NCI-H748 treated with DMSO at 0.1 percent for 48 hours (cell line): ENCODE measurements at places on chromosomes 5 and 9.

DNA sequence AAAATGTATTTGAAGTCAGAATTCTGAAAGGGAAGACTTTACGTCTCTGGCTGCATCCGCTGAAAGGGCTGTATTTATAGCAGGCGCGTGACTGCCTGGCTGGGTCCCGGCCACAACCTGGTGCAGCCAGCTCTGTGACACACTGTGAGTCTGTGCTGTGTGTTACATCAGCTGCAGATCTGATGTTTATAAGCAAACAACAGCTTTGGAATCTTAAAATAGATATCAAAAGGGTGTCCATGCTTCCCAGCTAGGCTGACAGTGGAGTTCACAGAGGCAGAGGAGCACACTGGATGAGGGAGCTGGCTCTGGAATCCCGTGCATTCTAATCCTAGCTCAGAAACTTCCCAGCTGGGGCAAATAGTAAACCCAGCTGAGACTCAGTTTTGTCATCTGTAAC lies 433.4 kb upstream of the BRINP1 start:
- DNase-seq: no peak

DNA sequence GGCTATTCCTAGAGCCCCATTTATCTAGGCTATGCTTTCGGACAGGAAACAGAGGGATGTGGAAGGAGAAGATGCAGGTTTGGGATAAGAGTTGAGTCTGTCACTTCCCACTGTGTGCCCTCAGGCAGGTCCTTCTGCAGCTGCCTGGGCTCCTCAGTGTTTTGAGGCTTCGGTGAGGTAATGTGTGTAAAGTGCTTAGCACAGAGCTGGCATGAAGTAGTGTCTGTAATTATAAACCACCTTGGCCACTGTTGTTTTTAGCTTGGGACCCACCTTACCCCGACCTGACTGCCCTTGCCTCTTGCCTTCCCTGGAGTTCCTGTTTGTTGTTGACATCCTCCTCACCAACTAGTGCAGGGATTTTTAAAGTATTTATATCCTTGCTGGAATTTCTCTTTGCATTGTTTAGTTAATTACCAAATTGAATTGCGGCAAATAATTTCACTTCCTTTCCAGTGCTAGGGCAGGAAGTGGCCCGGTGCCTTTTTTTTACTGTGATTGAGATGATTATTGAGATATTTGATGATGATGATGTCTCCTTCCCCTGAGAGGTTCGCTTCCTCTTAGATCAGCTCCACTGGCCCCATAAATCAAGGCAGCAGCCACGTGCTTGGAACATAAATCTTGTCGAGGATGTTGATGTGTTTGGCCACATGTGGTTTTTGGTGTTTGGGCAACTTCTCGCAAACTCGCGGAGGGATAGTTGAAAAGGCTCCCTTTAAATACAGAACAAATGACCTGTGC lies 38.3 kb upstream of the DAB2IP start:
- no peak for DNase-seq

GRCh38 chr9:116566677-116567488 lies 120.2 kb upstream of the TRIM32 start:
- no peak for DNase-seq

- no peak for DNase-seq
Observed at GRCh38 chr9:136728548-136729123, 14.1 kb downstream of the LCN10 start.

DNA sequence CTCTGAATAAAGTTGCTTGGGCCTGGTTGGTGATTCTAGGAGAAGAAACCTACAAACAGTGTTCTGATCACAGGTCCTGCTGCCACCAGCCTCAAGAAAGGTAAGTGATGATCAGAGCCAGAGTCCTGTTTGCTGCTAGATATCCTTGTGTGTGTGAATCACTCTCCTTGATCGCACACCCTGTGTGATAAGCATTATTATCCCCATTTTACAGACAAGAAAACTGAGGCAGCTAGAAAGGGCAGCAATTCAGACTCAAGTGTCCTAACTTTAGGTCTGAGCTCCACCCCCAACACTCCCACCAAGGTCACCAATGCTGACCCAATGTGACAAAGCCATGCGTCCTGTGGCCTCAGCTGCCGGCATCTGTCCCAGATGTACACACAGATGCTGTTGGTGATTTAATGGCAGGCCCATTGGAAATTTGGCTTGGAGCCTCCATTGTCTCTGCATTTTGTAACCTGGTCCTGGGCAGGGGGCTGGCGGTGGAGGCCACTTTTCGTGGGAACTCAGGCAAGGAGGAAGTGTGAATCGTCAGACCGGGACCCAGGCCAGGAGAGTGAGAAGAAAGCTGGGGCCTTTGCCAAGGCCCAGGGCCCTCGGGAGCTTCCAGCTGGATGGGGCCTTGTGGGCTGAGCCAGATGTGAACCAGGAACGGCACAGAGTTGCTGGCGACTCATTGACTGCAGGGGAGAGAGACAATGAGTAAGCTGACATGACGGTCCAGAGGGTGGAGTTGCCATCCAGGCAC lies 29.8 kb upstream of the GGTA1 start:
- no peak for DNase-seq

DNA sequence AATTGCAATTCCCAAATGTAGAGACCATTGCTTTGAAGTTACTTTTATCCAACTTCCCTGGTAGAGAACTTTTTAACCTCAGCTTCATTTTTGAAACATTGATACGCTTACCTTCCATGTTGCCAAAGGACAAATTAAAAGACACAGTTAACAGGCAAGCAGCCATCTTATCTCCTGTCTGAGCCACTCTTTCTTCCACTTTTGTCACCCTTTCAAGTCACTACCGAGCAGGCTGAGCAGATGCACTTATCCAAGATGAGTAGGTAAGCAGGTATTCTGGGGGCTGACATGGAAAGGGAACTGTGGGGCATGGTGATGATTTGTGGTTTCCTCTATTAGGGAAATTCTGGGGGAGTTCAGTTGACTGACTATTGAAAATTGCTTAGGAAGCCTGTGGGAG lies 66.7 kb downstream of the DOCK2 start:
- DNase-seq: no peak

- no peak for DNase-seq
Observed at GRCh38 chr9:88920645-88921044, 70.6 kb upstream of the S1PR3 start.

- DNase-seq: no peak
Observed at GRCh38 chr5:170393235-170393634, 4.1 kb upstream of the KCNMB1 start.
